Anterior cingulate cortex (tissue), 58 donors: ENCODE measurements at places on chromosomes 6 and 20.

GRCh38 chr6:153334121-153334520 is 203.0 kb upstream of the RGS17 start:
- no peak for DNase-seq

DNA sequence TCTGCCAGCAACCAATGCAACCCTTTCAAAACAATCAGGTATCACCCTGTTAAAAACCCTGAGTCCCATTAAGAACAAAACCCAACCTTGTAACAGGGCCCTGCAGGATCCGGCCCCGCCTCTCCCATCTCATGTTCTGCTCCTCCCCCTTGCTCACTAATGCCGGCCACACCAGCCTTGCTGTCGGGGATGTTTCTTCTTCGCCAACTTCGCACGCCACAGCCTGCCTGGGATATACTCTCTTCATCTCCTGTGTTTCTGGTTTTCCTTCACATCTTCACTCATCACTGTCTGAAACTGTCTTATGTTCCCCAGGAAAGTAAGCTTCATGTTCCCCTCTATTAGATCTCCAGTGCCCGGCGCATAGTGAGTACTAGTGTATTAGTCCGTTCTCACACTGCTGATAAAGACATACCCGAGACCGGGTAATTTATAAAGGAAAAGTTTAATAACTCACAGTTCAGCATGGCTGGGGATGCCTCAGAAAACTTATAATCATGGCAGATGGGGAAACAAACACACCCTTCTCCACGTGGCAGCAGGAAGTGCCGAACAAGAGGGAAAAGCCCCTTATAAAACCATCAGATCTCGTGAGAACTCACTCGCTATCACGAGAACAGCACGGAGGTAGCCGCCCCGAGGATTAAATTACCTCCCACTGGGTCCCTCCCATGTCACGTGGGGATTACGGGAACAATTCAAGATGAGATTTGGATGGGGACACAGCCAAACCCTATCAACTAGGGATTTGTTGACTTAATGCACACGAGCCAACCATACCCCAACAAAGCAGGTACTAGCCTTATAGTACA is 5.1 kb downstream of the TP53RK start:
- DNase-seq = no peak

GRCh38 chr6:16286151-16286522 is 47.8 kb downstream of the GMPR start:
- peak; percentile 24 for DNase-seq

- DNase-seq = no peak
Observed at GRCh38 chr6:108762394-108762793, 85.8 kb upstream of the ARMC2 start.
